ENCODE measurements at places on chromosomes 11 and 22.

DNA sequence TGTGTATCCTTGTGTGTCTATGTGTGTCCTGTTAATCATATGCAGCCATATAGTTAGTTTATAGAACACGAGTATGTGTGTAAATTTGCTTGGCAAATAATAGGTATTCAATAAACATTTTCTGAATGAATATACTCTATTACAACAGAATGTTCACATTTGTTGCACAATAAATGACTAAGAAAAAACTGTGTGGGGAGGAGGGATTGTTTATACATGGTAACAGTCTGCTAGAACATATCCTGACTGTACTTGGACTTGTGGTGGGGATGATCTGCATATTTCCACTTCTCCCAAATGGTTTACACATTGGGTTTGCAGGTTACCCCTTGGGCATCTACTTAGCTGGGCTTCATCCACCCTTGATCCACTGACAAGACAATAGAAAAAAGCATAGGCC is 194.6 kb downstream of the INSC start:
- no peak for DNase-seq

DNA sequence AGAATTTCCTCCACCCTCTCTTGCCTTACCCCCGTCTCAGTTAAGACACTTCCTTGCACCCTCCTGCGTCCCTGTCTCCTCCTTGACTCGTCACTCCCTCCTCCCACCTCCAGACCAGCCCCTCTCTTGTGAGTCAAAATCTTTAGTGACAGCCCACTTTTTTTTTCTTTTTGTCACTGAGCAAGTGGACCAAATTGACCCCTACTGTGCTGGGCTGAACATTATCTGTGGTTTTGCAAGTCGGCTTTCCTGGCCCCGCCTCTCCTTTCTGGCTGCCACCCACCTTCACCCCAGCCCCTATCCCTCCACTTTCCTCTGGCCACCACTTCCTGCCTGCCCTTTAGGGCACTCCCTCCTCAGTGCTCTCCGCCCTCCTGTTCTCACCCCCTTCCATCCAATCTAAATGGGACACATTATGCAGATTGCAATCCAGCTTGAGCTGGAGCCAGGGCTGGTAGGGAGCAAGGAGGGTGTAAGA is at the start of gene APLNR:
Gene APLNR, minus strand, starts transcription at position 47 of the 478 bp plus-strand sequence. CDS start 246 bp downstream, outside the sequence.
- DNase-seq: no peak

GRCh38 chr11:133168016-133168415 is 364.3 kb downstream of the OPCML start:
- DNase-seq: no peak

GRCh38 chr11:22778642-22779041 is 51.0 kb downstream of the SVIP start:
- no peak for DNase-seq

DNA sequence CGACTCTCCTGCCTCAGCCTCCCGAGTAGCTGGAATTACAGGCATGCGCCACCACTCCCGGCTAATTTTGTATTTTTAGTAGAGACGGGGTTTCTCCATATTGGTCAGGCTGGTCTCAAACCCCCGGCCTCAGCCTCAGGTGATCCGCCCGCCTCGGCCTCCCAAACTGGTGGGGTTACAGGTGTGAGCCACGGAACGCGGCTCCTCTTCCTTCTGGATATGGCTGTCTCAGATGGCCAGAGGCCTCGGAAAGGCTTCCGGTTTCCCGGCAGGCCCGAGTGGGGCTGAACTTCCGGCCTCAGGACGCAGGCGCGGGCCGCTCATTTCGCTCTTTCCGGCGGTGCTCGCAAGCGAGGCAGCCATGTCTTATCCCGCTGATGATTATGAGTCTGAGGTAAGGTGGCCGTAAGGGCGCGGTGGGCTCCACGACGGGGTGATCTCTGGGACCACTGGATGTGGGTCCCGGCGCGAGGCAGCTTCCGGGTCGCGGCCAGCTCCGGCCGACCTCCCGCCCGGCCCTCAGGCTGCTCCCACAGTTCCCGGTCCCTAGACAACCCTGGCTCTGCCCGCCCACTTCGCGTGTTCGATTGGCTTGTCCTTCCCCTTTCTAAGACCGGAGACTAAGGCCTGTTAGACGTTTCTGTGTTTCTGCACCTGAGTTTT is at the start of gene EIF3L:
Gene EIF3L, plus strand, starts transcription at position 331 of the 663 bp plus-strand sequence. Its CDS starts 31 bp downstream, at position 362.
- peak; percentile 91 for DNase-seq

DNA sequence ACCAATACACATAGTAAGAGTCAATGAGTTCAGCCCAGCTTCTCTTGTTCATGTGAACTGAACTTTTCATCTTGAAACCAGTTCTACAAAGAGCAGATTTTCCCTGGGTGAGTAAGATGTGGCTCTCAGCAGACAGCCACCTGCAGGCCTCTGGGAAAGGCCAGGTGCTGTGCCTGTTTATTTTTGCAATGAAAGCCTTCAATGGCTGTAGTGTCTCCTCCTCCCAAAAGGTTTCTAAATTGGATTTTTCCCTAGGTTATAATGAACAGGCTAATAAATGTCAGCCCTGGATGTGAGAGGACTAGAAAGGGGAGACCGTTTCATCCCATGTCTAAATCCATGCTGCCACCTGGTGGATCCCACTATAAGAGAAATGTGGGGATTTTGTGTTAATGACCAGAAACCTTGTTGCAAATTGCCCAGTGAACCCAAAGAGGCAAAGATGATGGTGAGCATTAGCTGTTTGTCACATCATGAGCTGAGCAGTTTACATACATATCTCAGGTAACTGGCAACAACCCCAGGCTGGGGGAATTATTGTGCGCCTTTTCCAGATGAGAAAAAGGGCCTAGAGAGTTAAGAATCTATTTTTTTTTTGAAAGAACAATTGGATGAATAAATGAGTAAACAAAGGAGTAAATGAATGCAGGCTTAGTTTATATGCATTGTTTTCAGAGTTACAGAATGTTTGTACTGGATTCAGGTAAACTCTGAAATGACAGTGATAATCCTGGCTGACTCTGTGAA is 12.7 kb downstream of the C11orf91 start:
- DNase-seq: no peak

- DNase-seq: no peak
These were observed 15.0 kb upstream of the SLC39A13 start for GRCh38 chr11:47393163-47394049.

DNA sequence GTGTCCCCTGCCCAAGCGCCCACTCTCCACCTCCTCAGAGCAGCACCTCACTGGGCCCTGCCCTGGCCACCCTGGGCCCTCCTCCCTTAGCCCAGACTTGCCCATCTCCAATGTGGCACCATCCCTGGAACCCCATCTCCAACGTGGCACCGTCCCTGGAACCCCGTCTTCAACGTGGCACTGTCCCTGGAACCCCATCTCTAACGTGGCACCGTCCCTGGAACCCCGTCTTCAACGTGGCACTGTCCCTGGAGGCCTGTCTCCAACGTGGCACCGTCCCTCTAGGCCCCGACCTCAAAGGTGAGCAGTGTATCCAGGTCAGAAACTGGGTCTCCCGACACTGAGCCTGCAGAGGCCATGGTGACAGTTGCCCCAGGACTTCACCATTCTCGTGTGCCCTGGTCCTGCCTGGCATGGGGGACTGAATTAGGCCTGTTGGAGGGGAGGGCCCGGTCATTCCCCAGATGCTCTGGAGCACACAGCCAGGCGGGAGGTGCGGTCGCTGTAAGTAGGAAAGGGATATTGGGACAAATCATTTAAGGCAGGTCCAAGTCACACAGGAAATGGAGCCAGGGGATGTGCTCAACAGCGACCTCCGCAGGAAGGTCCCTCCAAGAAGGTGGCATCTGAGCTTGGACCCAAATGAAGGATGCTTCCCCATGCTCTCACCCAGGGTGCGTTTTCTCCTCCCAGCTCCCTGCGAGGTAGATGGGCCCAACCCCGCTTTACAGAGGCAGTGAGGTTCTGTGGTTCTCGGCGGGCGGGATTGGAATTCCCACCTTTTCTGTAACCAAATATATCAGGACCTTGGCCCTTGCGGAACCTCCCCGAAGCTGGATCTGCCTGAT is 2.4 kb upstream of the CTSD start:
- no peak for DNase-seq

DNA sequence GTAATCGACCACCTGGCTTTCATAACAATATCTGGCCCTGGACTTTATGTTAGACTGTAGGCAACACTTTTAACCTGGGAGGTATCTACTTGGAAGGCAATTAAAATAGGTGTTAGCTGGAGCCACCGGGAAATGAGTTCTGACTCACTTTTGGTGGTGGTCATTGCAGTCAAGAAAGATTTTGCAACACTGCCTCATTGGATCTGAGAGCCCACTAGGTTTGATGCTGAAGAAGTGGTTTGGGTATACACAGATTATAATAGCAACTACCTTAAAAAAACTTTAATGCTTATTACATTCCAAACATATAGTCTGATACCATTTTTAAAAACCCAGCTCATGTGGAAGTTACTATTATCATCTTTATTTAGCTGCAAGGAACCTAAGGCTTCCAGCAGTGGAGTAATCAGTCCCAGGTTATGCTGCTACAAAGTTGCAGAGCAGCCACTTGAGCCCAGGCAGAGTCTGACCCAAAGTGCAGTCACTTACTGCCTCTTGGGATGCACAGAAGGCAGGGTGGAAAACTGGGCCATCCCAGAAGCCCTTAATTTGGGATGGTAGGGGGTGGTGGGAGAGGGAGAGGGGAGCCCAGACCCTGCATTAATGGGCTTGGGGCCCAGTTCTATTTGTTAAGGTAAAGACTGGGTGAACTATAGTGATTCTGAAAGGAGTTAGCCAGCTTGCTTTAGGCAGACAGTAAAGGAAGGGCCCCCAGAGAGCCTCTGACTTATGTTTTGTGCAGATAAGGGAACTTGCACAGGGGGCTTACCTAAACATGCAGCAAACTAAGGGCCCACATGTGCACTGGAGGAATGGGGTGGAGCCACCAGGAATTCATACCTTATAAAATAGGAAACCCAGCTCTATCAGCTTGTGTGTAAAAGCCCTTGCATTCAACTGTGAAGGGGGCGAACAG is 149.4 kb downstream of the SNX19 start:
- peak; percentile 32 for DNase-seq

GRCh38 chr22:46754110-46754799 is 8.2 kb upstream of the TBC1D22A start:
- no peak for DNase-seq

- DNase-seq: no peak
These were observed 195.7 kb downstream of the IGLL1 start for GRCh38 chr22:23384431-23384830.

All from type B pancreatic cell (in vitro differentiated cells).